Frontal cortex (tissue), 4 donors: ENCODE measurements at places on chromosomes 16 and 17.
A peak's percentile ranks its signal among the peaks of the same experiment; 100 is the strongest.

DNA sequence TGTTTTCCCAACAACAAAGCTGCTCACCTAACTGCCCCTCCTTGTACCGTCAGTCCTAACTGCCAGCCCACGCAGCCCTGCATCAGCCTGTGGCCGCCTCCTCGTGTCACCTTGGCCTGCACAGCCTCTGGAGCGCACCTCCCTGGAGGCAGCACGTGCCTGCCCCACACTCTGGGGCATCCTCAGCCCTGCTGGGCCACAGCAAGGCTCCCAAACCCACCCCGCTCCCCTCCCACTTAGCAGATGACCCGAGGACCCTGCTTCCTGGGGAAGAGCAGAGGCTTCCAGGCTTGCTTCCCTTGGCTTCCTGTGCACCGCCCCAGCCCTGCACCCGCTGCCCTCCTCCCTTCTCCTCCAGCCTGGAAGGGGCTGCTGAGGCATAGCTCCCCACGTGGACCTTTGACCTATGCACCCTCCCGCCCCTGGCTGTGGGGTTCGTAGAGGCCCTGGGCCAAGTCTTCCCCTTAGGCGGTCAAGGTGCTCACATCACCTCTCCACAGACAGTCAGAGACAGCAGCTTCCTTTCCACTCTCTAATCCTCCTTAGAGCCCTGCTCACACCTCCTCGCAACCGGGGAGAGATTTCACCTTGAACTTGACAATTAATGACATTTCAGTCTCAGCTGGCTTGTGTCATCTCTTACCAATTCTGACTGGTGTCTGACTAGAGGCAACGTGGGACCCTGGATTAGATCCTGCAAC, 115.0 kb downstream of the MGAT5B start:
- DNase-seq: no peak

DNA sequence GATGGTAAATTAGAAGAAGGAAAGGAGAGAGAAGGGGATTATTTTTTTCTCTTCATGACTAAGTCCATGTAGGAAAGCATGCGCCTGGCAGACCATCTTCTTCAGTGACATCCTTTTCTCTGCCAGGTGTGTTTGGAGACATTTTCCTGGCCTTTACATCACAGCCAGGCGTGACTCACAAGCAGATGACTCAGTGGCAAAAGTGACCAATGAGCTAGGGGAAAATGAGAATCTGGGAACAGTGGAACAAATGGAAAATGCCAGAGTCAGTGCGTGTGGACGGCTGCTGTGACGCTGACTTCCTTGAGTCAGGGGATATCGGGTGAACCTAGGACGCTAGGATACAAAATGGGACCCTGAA, 9.4 kb downstream of the KIAA0513 start:
- no peak for DNase-seq

GRCh38 chr16:23801378-23801777, 34.4 kb upstream of the PRKCB start:
- peak; percentile 51 for DNase-seq

- DNase-seq: no peak
These were observed 181.4 kb downstream of the MAF start for GRCh38 chr16:79419148-79419547.

DNA sequence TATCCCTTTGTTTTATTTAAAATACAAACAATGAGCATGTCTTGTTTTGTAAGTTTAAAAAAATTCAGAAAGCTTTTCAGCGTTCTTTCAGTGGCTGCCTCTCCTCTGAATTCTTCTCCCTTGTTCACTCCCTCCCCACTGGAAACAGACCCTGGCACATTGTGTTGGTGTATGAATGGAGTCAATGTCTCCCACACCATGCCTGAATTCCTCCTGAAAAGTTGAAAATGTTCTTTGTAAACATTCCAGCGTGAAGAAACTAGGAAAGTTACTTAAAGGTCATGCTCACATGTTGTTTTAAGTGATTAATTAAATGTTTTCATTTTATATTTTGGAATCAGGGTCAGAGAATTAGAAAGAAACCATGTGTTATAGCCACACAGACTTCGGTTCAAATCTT, 136.9 kb upstream of the DYNLRB2 start:
- DNase-seq: no peak

DNA sequence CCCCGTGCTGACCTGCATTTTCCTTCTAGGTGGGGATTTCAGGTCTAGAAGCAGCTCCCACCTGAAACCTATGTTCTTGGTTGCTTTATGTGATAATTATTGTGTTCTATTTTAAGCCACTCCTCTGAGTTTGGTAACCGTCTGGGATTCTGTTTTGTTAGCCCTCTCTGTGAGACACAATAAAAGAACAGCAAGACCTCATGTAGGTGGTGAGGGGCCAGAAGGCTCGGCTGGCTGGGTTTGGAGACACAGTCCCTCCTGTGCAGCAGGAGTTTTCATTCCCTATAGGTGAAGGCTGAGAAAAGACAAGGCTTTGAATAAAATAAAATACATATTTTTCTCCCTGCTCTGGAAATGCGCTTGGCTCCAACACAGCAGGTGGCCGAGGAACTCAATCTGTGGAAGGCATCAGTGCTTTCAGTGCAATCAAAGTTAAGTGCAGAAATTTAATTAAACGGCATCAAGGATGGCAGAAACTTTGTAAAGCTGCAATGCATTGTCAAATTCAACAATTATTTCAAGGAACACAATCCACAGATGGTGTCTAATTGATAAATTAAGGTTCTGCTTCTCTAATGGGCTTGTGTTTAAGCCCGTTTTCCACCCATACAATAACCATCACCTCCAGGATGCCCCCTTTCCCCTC, 107.8 kb downstream of the MSI2 start:
- DNase-seq: no peak

DNA sequence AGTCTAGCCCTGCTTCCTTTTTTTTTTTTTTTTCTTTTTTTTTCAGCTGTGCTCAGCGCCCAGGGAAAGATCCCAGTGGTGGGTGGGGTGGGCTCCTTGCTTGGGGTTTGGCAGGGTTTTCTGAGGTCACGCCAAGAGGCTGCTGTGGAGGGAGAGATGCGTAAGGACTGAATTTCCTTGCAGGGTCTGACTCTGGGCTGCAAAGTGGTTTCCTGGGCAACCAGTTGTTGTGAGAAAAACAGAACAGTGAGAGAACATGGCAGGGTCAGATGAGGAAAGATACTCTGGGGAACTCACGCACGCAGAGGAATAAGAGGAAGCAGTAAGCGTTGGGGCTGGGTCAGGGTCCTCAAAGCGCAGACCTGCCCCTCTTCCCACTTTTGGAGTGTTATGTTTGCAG, 119.5 kb downstream of the IRF8 start:
- no peak for DNase-seq

DNA sequence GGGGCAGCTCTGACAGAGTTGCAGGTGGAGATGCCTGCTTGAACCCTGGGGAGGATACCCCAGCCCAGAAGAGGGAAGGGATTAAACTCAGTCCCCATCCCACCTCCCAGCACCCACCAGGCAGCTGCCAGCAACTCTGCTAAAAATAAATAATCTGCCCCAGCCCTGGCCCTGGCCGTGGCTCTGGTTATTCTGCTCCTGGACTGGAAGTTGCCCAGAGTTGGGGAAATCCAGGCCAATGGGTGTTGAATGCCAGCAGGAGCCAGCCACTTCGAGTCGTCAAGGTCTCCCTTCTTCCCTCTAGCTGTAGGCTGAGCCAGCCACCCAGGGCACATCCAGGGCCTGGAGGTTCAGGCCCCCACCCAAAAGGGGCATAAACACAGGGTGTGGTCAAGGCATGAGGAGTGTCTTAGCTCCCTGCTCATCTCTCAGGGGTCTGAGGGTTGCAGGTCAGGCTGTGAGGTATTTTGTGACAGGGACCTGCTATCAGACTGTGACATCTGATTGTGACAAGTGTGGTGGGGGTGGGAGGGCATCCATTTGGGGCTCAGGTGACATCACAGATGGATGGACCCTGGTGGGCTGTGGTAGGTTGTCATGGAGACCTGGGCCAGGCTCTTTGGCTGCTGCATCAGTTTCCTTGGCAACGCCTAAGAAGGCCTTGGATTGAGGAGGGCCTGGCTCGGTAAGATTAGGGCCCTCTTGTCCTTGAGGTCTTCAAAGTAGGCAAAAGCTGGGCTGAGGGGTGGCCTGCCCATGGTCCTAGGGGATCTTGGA, 1.0 kb upstream of the RRAD start:
- no peak for DNase-seq

DNA sequence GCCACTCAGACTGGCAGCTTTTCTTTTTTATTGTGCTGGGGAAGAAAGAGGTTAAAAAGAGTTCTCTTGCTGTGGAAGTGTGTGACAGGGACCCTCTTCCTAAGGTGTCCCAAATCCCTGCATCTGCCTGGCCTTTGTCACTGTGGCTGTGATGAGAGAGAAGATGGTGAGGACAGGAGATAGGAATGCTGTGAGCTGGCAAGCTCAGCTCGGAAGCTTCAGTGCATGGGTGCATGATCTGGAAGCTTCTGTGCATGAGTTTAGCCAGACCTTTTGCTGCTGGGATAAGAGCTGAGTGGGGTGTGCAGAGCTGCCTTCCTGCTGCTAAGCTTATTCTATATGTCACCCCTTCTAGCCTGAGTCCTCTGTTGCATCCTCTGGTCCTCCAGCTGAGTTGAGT, 103.3 kb upstream of the CACNG3 start:
- DNase-seq: no peak

DNA sequence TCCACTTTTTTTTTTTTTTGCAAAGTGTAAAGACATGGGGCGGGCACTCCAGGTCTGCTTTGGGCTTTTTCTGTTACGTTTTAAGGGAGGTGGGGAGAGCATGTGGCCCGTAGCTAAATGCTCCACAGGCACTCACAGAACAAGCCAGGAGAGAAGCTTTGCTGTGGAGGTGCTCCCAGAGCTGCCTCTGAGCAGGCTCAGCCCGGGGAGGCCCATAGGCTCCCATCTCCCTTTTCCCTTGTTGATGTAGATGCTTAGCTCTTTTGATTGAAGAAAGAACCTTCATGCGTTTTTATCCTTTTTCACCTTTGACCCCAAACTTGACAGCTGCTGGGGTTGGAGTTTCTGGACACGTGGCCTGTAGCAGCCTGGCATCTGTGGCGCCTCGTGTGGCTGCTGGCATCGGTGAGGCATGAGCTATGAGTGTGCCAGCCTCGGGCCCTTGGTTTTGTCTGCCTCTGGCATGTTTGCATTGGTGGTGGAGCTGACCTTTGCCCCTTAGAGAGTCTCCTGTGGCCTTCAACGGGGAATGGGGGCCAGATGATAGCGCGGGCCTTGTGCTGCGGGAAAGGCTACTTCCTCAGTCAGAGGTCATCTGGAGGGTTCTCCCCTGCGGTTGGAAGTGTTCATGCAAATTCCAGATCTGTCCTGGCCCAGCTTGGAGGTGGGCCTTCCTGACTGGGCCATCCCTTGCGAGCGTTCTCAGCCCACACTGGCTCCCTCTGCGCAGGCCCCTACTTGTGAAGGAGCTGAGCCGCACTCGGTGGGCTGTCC, 20.0 kb upstream of the IL17C start:
- DNase-seq: no peak

- no peak for DNase-seq
These were observed 10.8 kb downstream of the TAT start for GRCh38 chr16:71565812-71566700.

GRCh38 chr16:12798846-12799245, 4.8 kb downstream of the CPPED1 start:
- DNase-seq: no peak

DNA sequence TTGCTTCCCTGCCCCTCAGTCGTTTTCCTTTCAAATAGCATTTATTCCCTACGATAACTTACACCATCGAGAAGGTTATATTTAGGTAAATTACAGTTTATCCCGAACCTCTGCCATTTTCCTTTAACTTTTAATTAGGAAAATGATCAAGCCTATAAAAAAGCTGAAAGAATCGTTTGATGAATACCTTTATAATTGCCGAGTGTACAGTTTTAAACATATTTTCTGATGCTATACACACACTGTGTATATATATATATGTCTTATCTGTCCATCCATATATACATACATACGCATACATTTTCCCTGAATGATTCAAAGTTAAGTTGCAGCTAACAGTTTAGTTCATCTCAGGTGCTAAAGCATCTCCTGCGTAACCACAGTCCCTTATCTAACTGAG, 56.6 kb upstream of the CRISPLD2 start:
- no peak for DNase-seq

- no peak for DNase-seq
These were observed 256.6 kb upstream of the KCNJ16 start for GRCh38 chr17:69818467-69818866.

DNA sequence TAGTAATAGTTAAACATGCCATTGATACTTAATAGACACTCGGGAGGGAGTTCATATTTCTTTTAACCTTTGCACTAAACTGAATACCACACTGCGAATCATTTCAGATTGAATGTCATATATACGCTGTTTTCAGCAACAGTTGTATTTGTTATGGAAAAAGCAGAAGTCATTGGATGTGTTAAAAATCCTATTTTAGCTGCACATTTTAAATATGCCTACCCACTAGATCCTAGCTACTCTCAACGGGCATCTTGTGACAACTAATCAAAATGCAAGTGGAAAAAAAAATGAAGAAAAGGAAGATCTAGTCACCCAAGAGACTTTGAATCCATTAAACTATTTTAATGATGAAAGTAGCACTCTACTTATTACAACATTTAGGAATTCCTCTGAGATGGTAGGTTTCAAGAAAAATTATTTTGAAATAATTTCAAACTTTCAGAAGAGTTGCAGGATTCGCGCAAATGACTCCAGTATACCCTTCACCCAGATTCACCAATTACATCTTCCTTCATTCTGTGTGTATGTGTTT, 51.4 kb upstream of the MNT start:
- DNase-seq: no peak

- DNase-seq: no peak
These were observed 17.5 kb downstream of the CIBAR2 start for GRCh38 chr16:85094812-85095211.

DNA sequence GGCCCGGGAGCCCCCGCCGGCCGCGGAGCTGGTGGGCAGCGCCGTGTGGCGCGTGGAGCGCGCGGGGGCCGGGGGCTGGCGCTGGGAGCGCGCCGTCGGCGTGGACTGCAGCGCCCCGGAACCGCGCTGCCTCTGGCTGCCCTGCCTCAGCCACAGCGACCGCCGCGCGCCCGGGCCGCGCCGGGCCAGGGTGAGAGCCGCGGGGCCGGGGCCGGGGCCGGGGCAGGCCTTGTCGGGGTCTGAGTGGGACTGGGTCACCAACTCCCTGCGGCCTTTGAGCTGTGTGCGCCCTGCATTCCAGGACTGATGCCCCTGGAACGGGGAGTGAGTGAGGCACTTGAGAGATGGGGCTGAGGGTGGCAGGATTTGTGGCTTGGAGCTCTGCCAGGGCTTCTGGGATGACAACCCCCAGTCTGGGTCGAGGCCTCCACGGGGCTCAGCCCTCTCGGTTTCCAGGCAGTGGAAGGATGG, 25.7 kb downstream of the ARHGAP23 start:
- peak; percentile 63 for DNase-seq

GRCh38 chr16:75261590-75262078, 10.2 kb upstream of the BCAR1 start:
- no peak for DNase-seq

GRCh38 chr16:79168321-79168720, 432.2 kb downstream of the MAF start:
- no peak for DNase-seq

GRCh38 chr17:34275881-34276280, 5.9 kb downstream of the CCL7 start:
- DNase-seq: no peak

- DNase-seq: no peak
These were observed 38.1 kb downstream of the SHCBP1 start for GRCh38 chr16:46583036-46583435.

GRCh38 chr16:56606476-56607108, 1.8 kb upstream of the MT2A start:
- no peak for DNase-seq

- no peak for DNase-seq
These were observed 1.5 kb downstream of the ATXN7L3 start for GRCh38 chr17:44197980-44198720.

- DNase-seq: peak; percentile 35
These were observed 36.0 kb downstream of the CHD9 start for GRCh38 chr16:53090591-53091411.
